ELR (cell line): ENCODE measurements at places on chromosomes 3 and 15.
A peak's percentile ranks its signal among the peaks of the same experiment; 100 is the strongest.

- peak; percentile 21 for DNase-seq
These were observed 21.4 kb downstream of the FEM1B start for GRCh38 chr15:68298882-68299381.

- DNase-seq, result peak; percentile 76
These were observed 184.0 kb downstream of the KCNAB1 start for GRCh38 chr3:156304406-156304805.

DNA sequence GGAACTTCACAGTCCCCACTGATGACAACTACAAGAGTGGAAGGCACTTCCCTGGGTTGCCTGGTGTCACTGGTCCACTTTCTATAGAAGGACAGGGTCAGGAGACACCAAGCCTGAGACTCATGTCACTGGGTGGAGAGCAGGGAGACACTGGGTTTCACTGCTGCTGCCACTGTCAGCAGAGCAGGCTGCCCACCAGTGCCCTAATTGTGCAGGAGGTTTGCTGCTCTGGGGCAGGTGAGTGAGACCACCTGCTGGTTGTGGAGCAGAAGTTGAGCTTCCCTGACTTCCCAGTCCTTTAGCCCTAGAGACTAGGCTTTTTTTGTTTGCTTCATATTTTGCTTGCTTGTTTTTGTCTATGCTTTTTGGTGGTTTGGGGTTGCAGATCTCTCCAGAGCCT lies 528.4 kb upstream of the RGMA start:
- DNase-seq, result no peak

DNA sequence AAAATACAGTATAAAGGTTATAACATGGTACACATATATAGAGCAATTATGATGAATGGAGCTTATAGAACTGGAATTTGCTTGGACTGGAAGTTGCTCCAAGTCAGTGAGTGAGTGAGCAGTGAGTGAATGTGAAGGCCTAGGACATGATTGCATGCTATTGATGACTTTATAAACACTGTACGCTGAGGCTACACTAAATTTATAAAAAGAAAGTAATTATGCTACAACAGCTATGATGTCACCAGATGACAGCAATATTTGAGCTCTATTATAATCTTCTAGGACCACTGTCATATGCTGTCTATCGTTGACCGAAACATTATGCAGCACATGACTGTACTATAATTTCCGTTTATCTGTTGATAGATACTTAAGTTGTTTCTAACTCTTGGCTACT lies 463.3 kb downstream of the EPHA6 start:
- DNase-seq, result no peak

GRCh38 chr3:1903111-1903510 lies 195.6 kb upstream of the CNTN4 start:
- DNase-seq, result no peak

- peak; percentile 16 for DNase-seq
These were observed 11.9 kb upstream of the TMEM115 start for GRCh38 chr3:50371133-50371685.

DNA sequence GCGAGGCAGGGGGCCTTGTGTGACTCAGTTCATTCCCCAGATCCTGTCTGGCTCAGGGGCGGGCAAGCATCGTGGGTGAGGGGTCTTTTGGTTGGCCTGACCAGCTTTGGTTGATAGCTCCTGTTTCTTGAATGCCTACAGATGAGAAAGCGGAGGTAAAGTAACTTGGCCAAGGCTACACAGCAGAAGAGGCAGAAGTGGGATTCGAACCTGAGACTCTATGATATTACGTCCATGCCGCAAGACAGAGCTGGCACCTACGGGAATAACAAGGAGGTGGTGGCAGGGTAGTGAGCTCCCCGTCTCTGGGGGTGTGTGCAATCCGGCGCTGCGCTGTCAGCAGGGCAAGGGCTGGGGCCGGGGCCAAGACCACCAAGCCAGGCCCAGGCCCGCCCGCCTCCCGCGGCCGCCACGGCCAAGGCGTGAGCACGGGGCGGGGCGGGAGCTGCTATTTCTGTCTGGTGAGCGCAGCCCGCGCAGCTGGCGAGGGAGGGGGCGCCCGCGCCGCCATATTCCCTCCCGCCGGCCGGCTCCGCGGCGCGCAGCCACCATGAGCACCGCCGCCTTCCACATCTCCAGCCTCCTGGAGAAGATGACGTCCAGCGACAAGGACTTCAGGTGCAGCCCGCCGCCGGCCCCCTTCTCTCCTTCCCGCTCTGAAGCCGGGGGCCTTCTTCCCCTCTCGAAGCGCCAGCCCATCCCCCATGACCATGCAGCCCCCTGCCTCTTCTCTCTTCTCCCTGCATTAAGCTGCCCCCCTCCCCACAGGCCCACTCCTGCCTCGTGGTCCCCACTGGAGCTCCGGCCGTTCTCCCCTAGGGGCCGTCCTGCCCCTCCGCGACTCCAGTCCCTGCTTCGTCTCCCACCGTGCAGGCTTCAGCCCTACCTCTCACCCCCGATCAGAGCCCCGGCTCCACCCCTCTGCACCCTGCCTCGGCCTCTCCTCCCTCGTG lies at the start of gene CAND2:
Gene CAND2 (plus strand): TSS at position 510 of the 953 bp plus-strand sequence. CDS start 41 bp downstream, at position 551.
- peak; percentile 52 for DNase-seq

- peak; percentile 50 for DNase-seq
These were observed 13.2 kb downstream of the LIMD1 start for GRCh38 chr3:45607790-45608189.

GRCh38 chr3:157046520-157046919 lies 113.4 kb downstream of the CCNL1 start:
- no peak for DNase-seq

GRCh38 chr15:65856821-65857455 lies 12.4 kb upstream of the RAB11A start:
- DNase-seq, result peak; percentile 76

DNA sequence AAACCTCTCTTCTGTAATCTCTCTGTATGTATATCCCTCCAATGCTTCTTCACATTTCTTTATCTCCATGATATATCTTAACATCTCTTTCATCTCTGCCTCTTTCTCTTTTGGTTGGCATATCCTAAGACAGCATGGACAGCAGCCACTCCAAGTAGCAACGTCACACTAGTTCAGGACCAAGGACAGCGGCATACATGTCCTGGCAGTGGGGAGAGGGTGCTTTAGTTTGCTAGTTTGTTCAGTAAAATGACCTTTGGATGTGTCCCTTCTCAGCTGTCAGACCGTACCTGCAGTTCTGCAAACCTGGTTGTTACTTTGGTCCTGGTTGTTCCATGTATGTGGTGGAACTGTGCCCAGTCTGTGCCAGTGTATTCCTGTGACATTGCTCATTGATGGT lies 225.6 kb upstream of the ROPN1 start:
- DNase-seq, result peak; percentile 63

GRCh38 chr3:156558389-156558788 lies 3.5 kb upstream of the SSR3 start:
- DNase-seq, result no peak

- no peak for DNase-seq
These were observed 75.4 kb downstream of the REC114 start for GRCh38 chr15:73518180-73518862.

- DNase-seq, result no peak
These were observed 24.8 kb upstream of the ZFAND6 start for GRCh38 chr15:80034629-80035028.

DNA sequence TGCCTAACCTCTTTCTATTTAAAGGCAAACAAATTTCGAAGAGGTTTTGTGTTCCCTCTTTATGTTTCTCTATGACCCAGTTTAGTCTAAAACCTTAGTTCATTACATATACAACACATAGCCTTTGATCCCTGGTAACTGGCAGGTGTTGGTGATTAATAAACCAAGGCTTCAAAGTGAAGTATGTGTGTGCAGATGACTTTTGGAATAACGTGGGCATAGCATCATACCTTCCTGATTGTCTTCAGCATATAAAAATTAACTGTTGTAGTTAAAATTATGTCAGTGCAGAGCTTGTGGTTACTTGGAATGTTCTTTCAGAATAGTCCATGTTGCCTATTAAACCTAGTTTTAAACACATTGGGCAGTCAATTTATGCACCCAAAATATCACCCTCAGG lies 608.3 kb downstream of the ROBO2 start:
- no peak for DNase-seq

DNA sequence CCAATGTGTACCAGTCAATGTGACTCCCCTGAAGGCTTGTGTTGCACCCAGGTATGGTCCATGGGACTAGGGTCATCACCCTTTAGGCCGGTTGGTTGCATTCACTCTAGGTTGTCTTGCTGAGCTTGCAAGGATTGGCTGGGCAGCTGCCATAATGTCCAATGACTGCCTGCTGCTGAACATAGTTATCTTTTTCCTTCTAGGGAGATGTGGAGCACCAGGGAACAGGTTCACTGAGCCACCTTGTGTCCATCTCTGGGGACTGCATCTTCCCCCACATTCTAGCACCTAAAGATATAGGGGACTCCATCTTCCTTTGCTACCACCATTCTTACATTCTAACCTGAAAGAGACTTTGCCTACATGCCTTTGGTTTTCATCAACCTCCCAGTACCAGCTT lies 580.4 kb upstream of the TBL1XR1 start:
- DNase-seq, result peak; percentile 76

DNA sequence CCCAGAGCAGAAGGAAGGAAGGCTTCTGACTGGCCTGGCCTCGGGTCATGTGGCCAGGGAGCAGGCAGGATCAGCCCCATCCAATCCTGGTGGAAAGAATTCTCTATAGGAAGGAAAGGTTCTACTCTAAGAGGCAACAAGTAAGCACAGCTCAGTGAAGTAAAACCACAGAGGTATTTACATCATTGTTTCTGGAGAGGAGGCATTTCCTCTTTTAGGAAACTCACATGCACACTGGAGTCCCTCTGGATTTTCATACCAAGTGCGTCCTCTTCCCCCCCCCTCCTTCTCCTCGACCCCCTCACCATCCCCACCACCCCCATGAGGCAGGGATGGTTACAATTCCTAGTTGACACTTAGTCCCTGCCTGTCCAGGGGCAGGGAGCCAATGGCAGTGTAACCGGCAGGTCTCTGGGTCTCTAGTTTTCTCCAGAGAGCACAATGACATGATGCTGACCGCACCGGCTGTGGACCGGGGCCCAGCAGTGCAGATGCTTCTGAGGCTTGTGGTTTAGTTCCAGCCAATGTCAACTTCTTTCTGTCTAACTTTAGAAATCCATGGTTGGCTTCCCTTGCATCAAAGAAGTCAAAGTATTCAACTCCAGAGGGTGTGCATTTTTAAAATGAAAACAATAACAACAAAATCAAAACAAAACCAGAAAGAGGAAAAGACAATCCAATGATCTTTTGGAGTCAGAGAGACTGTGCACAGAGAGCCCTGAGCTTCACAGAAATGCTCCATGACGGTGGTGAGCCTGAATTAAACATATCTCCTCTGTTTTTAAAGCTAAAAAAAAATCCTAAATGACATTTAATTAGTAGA lies 230.3 kb upstream of the TLE3 start:
- peak; percentile 54 for DNase-seq

GRCh38 chr3:181017690-181018089 lies 28.2 kb upstream of the DNAJC19 start:
- peak; percentile 12 for DNase-seq

GRCh38 chr3:70049761-70050160 lies 50.2 kb downstream of the SAMMSON start:
- DNase-seq, result peak; percentile 2

GRCh38 chr15:63073497-63074172 lies 31.1 kb downstream of the TPM1 start:
- no peak for DNase-seq

DNA sequence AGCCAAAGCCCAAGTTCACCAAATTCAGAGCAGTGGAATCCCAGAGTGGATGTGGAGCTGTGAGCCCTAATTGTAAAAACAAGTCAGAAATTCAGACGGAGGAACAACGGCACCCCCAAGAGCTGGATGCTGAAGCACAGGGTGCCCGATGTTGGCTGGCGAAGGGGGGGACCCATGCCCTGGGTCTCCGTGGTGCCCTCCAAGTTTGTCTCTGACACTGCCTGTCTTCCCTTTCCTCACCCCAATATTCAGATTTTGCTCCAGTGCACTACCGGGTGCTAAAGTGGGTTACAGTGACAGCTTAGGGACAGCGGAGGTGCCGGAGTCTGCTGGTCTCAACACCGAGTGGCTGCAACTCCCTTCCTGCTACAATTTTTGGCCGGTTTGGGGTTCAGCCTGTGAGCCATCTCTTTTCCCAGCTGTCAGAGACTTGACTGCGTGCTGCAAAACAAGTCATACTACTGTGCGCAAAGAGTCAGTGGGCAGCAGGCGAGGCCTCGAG lies 6.6 kb downstream of the GRIP2 start:
- DNase-seq, result no peak

GRCh38 chr15:62119874-62120273 lies 45.2 kb downstream of the C2CD4B start:
- DNase-seq, result no peak

- DNase-seq, result no peak
These were observed 19.3 kb upstream of the RAB6B start for GRCh38 chr3:133914839-133915600.

DNA sequence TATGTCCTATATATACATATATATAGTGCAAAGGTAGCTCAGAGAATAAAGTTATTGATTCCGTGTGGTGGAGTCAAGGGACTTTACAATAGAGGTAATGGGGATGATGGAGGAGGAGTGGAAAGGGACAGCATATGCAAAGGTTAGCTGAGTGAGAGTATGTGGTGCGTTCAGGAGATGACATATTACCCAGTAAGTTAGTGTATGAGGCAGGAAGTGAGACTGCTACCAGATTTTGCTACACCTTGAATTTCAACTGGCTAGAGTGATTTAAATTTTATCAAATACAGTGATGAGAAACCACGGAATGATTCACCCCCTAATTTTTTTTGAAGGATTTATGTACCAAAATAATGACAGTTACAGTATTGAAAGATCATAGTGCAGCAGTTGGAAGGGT lies 2.8 kb downstream of the ACTL6A start:
- peak; percentile 10 for DNase-seq

DNA sequence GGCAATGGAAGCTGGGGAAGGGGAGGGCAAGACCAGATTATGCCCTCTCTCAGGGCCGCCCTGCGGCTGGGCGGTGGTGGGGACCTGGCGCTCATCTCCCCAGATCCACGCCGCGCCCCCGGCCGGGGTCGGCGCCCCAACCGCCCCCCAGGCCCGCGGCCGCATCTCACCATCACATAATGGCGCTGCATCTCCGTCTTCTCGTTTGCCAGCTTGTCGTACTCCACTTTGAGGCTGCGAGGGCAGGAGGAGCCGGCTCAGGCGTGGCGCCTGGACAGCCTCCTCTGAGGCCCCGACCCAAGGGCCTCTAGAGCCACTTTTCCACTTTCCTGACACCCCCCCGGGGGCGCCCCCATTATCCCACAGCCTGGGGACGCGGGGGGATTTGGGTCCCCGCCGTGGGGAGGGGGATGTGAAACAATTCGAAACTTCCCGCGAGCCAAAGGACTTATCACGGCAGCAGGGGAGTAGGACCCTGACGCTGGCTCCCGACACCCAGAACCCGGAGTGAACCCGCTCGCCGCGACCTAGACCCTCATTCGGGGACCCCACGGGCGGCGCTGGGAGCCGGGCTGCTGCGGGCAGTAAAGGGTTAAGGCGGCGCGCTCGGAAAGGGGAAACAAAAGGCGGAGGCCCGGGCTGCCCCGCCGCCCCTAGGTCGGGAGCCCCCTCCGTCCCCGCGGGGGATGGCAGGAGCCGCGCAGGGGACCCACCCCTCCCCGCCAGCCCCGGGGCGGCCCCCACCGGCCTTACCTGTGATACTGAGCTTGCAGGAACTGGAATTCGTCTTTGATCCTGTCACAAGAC lies 2.1 kb downstream of the TLE3 start:
- peak; percentile 25 for DNase-seq

GRCh38 chr15:55774113-55774970 lies 31.4 kb upstream of the PRTG start:
- DNase-seq, result peak; percentile 50
